CD4-positive, alpha-beta memory T cell (primary cell): ENCODE measurements at places on chromosomes 3 and 15. TPM values are rescaled to one million over a fixed set of nuclear protein-coding genes. Genes with fewer than 3 reads are reported as not detected.

- no peaks in the 10 kb centered on the region for H3K27me3 ChIP-seq
- H3K27ac ChIP-seq = no peak overlapping the region
- DNase-seq = no peak
- no peak overlapping the region for H3K4me3 ChIP-seq
- H3K36me3 ChIP-seq = no peaks in the 10 kb centered on the region
Measured at GRCh38 chr15:31782016-31782783, 248.1 kb upstream of the CHRNA7 start.

DNA sequence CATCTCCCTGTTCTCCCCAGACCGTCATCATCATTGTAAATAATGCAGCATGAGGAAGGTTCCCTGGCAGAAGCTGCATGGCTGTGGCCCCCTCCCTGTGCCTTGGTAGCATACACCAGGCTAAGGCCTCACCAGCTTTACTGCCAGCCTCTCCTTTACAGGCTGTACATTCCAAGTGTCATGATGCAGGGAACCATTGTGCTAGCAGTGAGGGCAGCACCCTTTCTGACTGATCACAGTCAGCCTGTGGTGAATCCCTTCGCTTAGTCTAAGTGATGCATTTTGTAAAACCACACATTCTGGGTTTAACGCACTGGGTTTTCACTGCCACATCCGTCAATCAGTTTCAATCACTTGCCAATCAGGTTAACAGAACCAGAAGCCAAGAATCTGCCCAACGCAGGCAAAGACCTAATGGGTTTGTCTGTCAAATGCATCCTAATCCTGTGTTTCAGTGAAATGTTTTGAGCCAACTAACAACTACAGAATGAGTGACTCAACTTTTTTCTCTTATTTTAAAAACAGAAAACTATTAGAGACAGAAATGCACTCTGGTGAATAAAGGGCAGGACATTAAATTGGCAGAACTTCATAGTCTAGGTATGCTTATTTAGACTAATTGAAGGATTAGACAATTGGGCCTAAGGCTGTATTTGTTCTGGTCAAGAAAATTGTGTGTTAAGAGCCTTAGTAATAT, 225.9 kb upstream of the DPH6 start:
- H3K4me1 ChIP-seq = no peaks in the 10 kb centered on the region
- no peak overlapping the region for H3K4me3 ChIP-seq
- H3K27ac ChIP-seq = no peak overlapping the region
- H3K36me3 ChIP-seq = no peaks in the 10 kb centered on the region

ZIC4 gene
- not detected for total RNA-seq

- peak; percentile 56 for DNase-seq
- H3K4me3 ChIP-seq = no peak overlapping the region
- no peaks in the 10 kb centered on the region for H3K27me3 ChIP-seq
- H3K4me1 ChIP-seq = no peaks in the 10 kb centered on the region
- no peak overlapping the region for H3K27ac ChIP-seq
Measured at GRCh38 chr3:44913868-44914468, 39.6 kb downstream of the TGM4 start.

DNA sequence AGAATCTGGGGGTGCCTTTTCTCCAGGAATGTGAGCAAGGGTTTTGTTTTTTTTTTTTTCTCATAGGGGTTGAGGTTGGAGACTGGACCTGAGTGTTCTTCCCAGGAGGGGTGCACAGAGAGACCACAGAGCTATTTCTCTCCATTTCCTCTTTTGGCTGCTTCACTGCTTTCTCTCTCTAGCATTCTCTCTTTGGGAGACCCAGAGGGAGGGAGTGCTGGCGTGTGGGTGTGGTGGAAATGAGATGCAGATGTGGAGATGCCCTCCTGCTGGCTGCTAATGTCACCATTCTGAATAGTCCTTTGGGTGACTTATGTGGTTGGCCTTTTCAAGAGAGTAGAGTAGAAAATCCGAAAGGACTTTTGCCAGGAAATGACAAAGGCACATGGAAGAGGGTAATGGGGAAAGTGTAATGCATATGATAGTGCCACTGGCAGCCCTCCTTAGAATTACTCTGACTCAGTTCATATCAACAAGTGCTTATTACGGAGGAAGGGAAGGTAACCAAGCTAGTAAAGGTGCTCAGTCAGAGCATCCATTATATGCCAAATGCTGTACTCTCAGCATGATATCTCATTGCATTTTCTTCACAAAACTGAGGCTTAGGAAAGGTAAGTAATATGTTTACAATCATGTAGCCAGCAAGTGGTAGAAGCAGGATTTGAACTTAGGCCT, 1.9 kb downstream of the SYN2 start:
- no peaks in the 10 kb centered on the region for H3K36me3 ChIP-seq
- H3K4me1 ChIP-seq = no peaks in the 10 kb centered on the region
- H3K4me3 ChIP-seq = no peak overlapping the region
- H3K27me3 ChIP-seq = peaks cover 19% of the 10 kb centered on the region
- H3K27ac ChIP-seq = no peak overlapping the region
- DNase-seq = no peak

HES1 gene
- not detected for total RNA-seq

GRCh38 chr3:96267577-96267976, 546.8 kb upstream of the EPHA6 start:
- H3K4me1 ChIP-seq = no peaks in the 10 kb centered on the region
- no peaks in the 10 kb centered on the region for H3K27me3 ChIP-seq
- no peak for DNase-seq
- no peaks in the 10 kb centered on the region for H3K36me3 ChIP-seq
- no peak overlapping the region for H3K27ac ChIP-seq
- no peak overlapping the region for H3K4me3 ChIP-seq

- H3K27me3 ChIP-seq = no peaks in the 10 kb centered on the region
- H3K4me3 ChIP-seq = no peak overlapping the region
- H3K27ac ChIP-seq = no peak overlapping the region
- H3K36me3 ChIP-seq = no peaks in the 10 kb centered on the region
- no peak for DNase-seq
Measured at GRCh38 chr15:27418726-27419125, 447.7 kb downstream of the GABRG3 start.

GABRG3 gene
- total RNA-seq = not detected

GRCh38 chr3:45904931-45905330, 18.6 kb downstream of the CCR9 start:
- no peak for DNase-seq
- no peak overlapping the region for H3K27ac ChIP-seq
- H3K4me1 ChIP-seq = peaks cover 22% of the 10 kb centered on the region
- H3K36me3 ChIP-seq = no peaks in the 10 kb centered on the region
- H3K4me3 ChIP-seq = no peak overlapping the region

RASGRF1 gene
- total RNA-seq = not detected

DNA sequence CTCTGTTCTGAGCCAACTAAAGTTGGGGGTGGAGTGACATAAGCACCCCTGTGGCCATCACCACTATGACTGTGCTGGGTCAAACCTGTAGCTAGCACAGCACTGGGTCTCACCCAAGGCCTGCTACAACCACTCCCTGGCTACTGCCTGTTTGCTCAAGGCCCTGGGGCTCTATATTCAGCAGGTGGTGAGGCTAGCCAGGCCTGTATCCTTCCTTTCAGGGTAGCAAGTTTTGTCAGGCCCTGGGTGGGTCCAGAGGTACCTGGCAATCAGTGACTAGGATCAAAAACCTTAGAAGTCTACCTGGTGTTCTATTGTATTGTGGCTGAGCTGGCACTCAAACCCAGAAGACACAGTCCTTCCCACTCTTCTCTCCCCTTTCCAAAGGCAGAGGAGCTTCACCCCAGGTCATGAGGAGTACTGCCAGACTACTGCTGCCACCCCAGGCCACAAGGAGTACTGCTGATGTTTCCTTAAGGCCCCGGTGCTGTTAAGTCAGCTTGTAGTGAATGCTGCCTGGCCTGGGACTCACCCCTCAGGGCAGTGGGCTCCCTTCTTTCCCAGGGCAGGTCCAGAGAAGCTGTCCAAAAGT, 170.8 kb downstream of the IGSF11 start:
- H3K4me1 ChIP-seq = no peaks in the 10 kb centered on the region
- H3K4me3 ChIP-seq = no peak overlapping the region
- H3K36me3 ChIP-seq = no peaks in the 10 kb centered on the region
- DNase-seq = no peak
- H3K27me3 ChIP-seq = no peaks in the 10 kb centered on the region
- H3K27ac ChIP-seq = no peak overlapping the region

- no peaks in the 10 kb centered on the region for H3K36me3 ChIP-seq
- no peak for DNase-seq
- H3K4me1 ChIP-seq = no peaks in the 10 kb centered on the region
- H3K27me3 ChIP-seq = no peaks in the 10 kb centered on the region
- H3K4me3 ChIP-seq = no peak overlapping the region
Measured at GRCh38 chr15:35439291-35439690, 106.7 kb downstream of the DPH6 start.

DNA sequence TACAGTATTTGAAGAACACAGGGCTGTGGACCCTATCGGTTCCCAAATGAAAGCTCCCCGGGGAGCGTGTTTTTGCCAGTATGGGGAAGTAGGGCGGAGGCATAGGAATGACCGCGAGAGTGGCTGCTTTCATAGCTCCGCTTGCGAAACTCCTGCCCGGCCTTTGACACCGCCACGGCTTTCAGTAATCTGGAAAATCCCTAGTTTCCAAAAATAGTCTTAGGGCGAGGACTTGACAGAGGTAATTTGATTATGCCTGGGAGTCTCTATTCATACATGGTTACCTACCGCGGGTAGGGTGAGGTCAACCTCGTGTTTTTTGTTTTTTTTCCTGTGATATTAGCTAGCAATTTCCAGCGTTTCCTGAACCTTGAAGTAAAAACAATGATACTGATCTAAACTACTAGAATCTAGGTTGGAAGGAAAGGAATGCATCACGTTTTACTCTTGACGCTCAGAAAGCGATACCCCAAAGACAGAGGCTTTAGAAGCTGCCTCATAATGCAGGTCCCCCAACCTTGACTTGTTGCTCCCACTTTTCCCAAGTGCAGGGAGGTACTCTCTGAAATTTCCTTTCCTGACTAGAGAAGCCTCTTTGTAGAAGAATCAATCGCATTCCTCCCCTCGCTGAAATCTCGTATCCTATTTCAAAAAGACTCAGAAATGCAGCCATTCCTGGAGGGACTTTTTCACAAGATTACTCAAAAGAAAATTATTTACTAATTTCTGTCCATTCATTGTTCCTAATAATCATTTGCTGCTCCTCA, 894 bp upstream of the CCNL1 start:
- DNase-seq = peak; percentile 78
- H3K4me1 ChIP-seq = peaks cover 49% of the 10 kb centered on the region
- peak overlapping the region; percentile 87 for H3K4me3 ChIP-seq
- peaks cover 29% of the 10 kb centered on the region for H3K36me3 ChIP-seq

BCL2A1 gene
- 28.5 TPM for total RNA-seq
